NCI-H187 treated with DMSO at 0.1 percent for 48 hours (cell line): ENCODE measurements at places on chromosomes 2 and 18.

- DNase-seq, result no peak
Measured at GRCh38 chr2:64325477-64325851, 128.5 kb upstream of the LGALSL start.

- DNase-seq, result no peak
Measured at GRCh38 chr2:235670974-235671787, 177.3 kb downstream of the AGAP1 start.

GRCh38 chr2:106885971-106886915 is at the start of gene ST6GAL2:
Gene ST6GAL2 (minus strand): TSS chr2:106886167. CDS start chr2:106843977, 42,190 bp downstream.
- no peak for DNase-seq

DNA sequence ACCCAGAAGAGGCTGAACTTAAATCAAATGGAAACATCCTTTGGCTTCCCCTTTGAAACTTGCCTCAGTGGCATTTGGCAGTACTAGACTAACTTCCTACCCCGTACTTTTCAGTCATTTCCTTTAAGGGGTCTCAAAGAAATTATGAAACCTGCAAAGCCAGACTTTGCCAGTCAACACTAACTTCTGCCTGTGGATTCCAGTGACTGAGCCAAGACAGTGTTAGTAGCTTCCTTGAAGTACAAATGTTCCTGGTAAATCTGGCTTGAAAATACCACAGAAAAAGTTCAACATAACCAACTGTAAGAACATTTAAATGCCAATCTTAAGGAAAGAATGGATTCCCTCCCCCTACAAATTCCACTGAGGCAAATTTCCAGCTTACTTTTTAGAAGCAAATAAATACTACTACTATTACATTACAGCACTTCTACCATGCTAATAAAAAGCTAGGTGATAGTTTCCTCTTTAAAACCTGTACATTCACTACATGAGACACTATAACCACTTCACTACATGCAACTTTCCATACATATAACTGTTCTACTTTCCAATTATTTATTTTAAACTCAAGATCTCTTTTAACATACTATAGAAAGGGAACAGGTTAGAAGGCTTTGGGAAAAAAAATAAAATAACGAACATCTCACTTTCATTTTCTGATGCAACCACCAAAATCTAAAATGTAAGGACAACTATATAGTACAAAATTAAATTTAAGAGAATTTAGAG is 2.4 kb downstream of the PELI1 start:
- DNase-seq, result no peak

DNA sequence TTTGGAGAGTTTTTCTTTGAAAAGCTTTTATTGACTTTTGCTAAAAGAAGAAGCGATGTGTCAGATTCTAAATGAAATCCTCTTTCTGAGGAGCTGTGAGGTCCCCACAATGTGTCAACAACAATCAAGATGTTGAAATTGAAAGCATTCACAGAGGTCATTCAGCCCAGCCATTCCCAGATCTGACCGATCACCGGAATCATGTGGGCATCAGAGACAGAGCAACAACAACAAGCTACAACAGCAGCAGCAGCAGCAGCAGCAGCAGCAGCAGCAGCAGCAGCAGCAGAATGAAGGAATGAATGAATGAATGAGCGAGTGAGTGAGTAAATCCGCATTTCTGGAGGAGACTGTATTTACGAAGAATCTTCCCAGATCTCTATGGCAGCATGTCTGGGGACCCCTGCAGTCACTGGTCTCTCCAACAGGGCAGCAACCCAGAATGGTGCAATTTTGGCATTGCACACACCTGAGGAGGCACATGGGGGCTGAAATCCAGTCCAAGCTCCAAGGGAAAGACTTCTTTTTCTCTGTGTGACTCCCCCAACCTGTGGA is 299.0 kb downstream of the MYCN start:
- DNase-seq, result no peak

DNA sequence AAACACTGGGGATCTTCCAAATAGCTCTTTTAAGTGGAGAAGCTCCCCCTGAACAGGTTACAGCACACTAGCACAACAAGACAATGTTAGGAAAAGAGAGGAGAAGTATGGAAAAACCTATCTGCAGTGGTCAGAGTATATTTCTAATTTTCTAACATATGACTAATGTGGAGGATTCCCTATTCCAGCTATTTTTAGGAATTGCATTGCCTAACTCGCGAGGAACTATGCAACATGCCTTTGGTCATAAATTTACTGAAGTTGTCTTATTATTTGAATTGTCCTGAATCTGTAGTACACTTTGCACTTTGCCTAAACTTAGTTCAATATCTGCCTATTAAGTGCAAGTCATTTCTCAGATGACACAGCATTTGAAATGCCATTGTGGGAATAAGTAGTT is 381.4 kb downstream of the CCDC85A start:
- DNase-seq, result no peak
